Mesenchymal stem cell (in vitro differentiated cells and primary cell): ENCODE measurements at places on chromosomes 12 and 14.

DNA sequence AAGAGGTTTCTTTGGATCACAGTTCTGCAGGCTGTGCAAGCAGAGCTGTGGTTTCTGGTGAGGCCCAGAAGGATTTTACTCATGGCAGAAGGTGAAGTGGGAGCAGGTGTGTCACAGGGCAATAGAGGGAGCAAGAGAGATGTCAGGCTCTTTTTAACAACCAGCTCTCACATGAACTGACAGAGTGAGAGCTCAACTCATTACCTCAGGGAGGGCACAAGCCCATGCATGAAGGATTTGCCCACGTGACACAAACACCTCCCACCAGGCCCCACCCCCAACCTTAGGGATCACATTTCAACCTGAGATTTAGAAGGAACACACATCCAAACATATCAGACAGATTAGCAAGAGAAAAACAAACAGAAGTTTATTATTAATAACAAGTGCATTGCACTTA lies 470.4 kb downstream of the GALC start:
- no peak for DNase-seq
- H3K36me3 ChIP-seq: no peaks in the 10 kb centered on the region
- H3K27ac ChIP-seq: no peak overlapping the region

DNA sequence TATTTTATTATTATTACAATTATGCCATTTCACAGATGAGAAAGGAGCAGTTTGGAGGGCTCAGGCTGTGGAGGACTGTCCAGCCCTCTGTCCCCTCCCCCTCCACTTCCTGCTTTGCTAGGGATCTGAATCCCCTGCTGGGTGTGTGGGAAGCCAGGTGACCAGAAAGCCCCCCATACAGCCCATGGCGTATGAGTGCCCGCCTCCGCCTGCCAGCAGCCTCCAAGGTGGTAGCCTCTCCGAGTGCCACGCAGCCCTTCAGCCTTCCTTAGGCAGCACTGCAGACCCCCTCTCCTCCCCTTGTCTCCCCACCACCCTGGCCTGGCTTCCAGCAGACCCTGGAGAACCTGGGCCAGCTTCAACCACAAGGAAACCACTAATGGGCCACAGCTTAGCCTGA lies 12.6 kb downstream of the DTX1 start:
- H3K27ac ChIP-seq: no peak overlapping the region
- DNase-seq: no peak
- H3K4me1 ChIP-seq: peaks cover 2% of the 10 kb centered on the region
- no peak overlapping the region for H3K4me3 ChIP-seq
- H3K27me3 ChIP-seq: peaks cover 62% of the 10 kb centered on the region

GRCh38 chr12:40063414-40063813 lies 42.5 kb downstream of the SLC2A13 start:
- H3K27me3 ChIP-seq: no peaks in the 10 kb centered on the region
- peak; percentile 26 for DNase-seq
- H3K4me3 ChIP-seq: no peak overlapping the region
- peaks cover 1% of the 10 kb centered on the region for H3K4me1 ChIP-seq
- no peak overlapping the region for H3K27ac ChIP-seq
- no peaks in the 10 kb centered on the region for H3K36me3 ChIP-seq

GRCh38 chr12:55777856-55778255 lies 34.9 kb downstream of the GDF11 start:
- H3K27me3 ChIP-seq: no peaks in the 10 kb centered on the region
- no peaks in the 10 kb centered on the region for H3K4me1 ChIP-seq
- H3K27ac ChIP-seq: no peak overlapping the region
- no peak for DNase-seq
- H3K36me3 ChIP-seq: peaks cover 34% of the 10 kb centered on the region

DNA sequence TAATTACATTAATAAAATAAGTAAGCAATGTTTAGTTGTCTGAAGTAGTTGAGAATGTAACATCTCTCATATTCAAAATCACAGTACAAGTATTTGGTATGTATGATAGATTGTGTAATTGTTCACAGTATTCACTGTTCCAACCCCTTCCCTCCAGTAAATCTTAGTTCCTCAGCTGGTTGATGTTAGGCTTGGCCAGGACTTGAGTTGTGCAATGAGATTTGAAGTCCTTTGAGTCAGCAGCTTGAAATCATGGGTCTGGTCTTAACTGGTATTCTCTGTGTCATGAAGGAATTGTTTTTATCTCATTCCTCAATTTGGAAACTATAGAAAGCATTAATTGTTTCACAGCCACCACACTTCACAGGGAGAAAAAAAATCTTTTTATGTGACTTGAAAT lies 477.1 kb downstream of the FSCB start:
- no peaks in the 10 kb centered on the region for H3K27me3 ChIP-seq
- peak; percentile 50 for DNase-seq
- H3K27ac ChIP-seq: no peak overlapping the region
- no peaks in the 10 kb centered on the region for H3K36me3 ChIP-seq
- H3K4me3 ChIP-seq: no peak overlapping the region
- no peaks in the 10 kb centered on the region for H3K4me1 ChIP-seq

- H3K4me1 ChIP-seq: no peaks in the 10 kb centered on the region
- no peak overlapping the region for H3K4me3 ChIP-seq
- no peaks in the 10 kb centered on the region for H3K36me3 ChIP-seq
- H3K27ac ChIP-seq: peak overlapping the region; percentile 19
- no peaks in the 10 kb centered on the region for H3K27me3 ChIP-seq
These were observed 1351.1 kb downstream of the TMEM121 start for GRCh38 chr14:106877517-106877916.

- no peak overlapping the region for H3K27ac ChIP-seq
- no peaks in the 10 kb centered on the region for H3K27me3 ChIP-seq
- DNase-seq: no peak
- no peaks in the 10 kb centered on the region for H3K36me3 ChIP-seq
These were observed 157.6 kb downstream of the PRKCH start for GRCh38 chr14:61478971-61479473.

DNA sequence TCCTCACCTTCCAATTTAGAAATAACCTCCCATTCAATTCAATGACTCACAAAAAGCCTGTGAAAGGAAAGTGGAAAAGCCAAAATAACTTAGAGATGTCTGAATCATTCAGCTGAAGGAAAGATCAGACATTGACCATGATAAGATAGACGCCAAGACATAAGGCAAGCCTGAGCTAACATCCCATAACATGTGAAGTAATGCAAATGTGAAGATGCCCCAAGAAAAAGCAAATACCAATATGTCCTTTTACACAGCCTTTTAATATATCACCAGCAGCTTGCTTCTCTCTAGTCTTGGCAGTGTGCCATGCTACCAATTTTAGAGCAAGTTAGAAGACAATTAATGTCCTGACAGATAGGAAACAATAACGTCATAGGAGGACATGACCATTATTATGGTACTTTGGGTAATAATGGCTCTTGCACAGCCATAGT lies 2.4 kb upstream of the NUMB start:
- H3K4me1 ChIP-seq: peaks cover 2% of the 10 kb centered on the region
- H3K4me3 ChIP-seq: peak overlapping the region; percentile 2
- peak; percentile 68 for DNase-seq
- no peak overlapping the region for H3K27ac ChIP-seq

DNA sequence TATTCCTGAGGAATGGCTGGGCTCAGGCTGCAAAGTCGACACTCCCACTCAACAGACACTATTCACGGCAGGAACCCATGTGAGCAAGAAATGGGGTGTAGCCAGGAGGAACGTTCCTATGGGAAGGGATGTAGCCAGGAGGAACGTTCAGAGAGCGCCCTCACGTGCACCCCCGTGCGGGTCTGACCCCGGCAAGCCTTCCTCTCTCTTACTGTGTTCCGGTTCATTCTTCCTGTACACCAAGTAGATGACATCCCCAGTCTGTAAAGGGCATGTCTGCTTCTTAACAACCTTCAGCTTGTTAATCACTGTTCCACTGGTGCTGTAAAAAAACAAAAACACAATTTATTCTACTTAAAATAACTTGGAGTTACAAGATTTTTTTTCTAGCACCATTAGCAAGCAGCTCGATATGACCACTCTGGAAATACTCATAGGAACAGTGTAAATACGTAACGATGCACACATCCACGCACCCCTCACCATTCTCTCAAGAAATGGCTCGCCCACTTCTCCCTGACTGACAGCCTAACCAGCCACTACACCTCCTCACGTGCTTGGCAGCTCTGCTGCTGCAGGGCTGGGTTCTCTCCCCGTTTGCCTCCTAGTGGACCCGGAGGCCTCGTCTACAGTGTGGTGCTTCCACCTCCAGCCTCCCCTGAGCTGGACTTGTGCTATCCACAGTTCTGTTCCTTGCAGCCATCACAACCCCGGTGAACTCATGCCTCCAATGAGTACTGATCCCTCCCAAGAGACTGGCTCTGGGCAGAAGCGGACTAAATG lies 15.1 kb downstream of the CHFR start:
- no peak for DNase-seq
- H3K36me3 ChIP-seq: peaks cover 83% of the 10 kb centered on the region
- H3K4me3 ChIP-seq: no peak overlapping the region
- no peak overlapping the region for H3K27ac ChIP-seq
- no peaks in the 10 kb centered on the region for H3K4me1 ChIP-seq
- no peaks in the 10 kb centered on the region for H3K27me3 ChIP-seq

DNA sequence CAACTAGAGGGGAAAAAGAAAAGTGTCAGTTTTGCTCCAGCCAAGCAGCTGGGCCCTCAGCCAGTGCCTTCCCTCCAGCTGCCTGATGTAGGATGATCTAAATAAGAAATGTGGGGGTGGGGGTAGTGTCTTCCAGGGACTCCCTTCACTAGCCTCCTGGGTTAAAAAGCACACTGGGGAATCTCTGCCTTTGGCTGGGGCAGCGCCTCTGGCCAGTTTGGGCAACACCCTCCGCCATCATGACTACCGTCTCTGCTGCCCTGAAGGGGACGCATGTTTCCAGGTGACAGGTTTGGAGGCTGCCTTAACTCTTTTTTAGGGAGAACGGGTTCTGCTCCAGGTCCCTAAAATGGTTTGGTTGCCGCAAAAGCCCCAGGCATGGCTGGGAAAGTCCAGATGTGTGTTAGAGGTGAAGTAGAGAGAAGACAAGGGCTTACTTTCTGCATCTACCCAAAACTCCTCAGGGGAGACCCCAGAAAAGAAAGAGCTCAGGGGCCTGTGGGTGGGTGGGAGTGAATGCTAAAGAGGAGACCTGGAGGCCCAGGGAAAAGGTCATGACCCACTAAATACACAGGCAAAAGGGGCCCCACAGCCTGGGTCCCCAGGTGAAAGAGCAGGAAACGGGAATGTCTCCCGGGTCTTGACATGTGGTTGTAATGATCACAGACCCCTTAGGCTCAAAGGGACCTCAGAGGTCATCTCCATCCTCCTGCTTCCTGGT lies 132.8 kb upstream of the CCND2 start:
- peaks cover 19% of the 10 kb centered on the region for H3K27me3 ChIP-seq
- H3K4me3 ChIP-seq: no peak overlapping the region
- no peak for DNase-seq
- peaks cover 5% of the 10 kb centered on the region for H3K4me1 ChIP-seq

- H3K27me3 ChIP-seq: no peaks in the 10 kb centered on the region
- DNase-seq: no peak
- H3K4me1 ChIP-seq: no peaks in the 10 kb centered on the region
- H3K36me3 ChIP-seq: no peaks in the 10 kb centered on the region
- no peak overlapping the region for H3K27ac ChIP-seq
These were observed 9.8 kb upstream of the FERMT2 start for GRCh38 chr14:52960627-52961026.

GRCh38 chr12:2363836-2364609 lies 311.2 kb downstream of the CACNA1C start:
- DNase-seq: no peak
- no peak overlapping the region for H3K4me3 ChIP-seq
- H3K27ac ChIP-seq: no peak overlapping the region
- H3K4me1 ChIP-seq: peaks cover 1% of the 10 kb centered on the region

DNA sequence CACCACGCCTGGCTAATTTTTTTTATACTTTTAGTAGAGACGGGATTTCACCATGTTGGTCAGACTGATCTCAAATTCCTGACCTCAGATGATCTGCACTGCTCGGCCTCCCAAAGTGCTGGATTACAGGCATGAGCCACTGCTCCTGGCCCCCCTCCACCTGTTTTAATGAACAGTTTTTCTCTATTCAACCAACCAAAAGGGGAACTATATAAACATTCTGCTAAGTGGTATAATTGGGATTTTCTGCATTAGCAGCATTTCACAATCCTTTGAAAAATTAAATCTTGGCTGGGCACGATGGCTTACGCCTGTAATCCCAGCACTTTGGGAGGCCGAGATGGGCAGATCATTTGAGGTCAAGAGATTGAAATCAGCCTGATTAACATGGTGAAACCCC lies 44.8 kb downstream of the KNTC1 start:
- no peaks in the 10 kb centered on the region for H3K27me3 ChIP-seq
- H3K27ac ChIP-seq: no peak overlapping the region
- peaks cover 53% of the 10 kb centered on the region for H3K36me3 ChIP-seq
- H3K4me1 ChIP-seq: no peaks in the 10 kb centered on the region

GRCh38 chr14:52661314-52661713 lies 34.0 kb downstream of the ERO1A start:
- no peaks in the 10 kb centered on the region for H3K27me3 ChIP-seq
- no peak overlapping the region for H3K27ac ChIP-seq
- no peak for DNase-seq
- peaks cover 50% of the 10 kb centered on the region for H3K36me3 ChIP-seq

GRCh38 chr12:131831635-131832041 lies 3.4 kb downstream of the MMP17 start:
- H3K36me3 ChIP-seq: no peaks in the 10 kb centered on the region
- no peaks in the 10 kb centered on the region for H3K27me3 ChIP-seq
- no peak for DNase-seq
- H3K4me3 ChIP-seq: peak overlapping the region; percentile 88
- no peak overlapping the region for H3K27ac ChIP-seq

DNA sequence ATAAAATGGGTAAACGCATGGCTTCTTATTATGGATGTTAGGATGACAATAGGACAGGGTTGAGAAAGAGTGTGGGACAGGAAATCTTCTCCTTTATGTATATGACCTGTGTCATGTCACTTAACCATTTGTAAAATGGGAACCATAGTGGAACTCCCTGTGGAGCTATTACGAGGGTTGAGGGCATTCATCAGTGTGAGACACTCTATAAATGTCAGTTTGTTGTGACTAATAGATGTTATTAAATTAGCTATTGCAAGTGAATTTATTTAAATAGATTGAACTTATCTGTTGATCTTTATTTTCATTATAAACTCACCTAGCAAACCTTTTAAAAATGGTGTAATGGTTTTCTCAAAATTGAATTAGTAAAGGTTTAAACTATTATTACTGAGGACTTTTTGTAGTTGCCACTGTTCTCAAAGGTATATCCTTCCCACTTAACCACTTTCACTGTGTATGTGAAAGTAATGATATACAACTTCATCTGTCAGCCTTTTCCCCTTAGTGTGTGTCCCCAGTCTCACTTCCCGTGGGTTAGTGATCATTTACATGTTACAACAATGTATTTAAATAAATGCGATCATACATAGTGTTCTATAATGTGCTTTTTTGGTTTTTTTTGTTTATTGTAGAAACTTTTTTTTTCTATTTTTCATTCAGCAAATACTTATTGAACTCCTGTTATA lies 17.1 kb downstream of the HELB start:
- no peaks in the 10 kb centered on the region for H3K4me1 ChIP-seq
- H3K27me3 ChIP-seq: no peaks in the 10 kb centered on the region
- H3K4me3 ChIP-seq: no peak overlapping the region

GRCh38 chr12:53660041-53660440 lies 15.8 kb downstream of the ATP5MC2 start:
- no peaks in the 10 kb centered on the region for H3K27me3 ChIP-seq
- peaks cover 12% of the 10 kb centered on the region for H3K4me1 ChIP-seq
- DNase-seq: peak; percentile 25
- H3K4me3 ChIP-seq: no peak overlapping the region
- H3K36me3 ChIP-seq: peaks cover 21% of the 10 kb centered on the region
